ENCODE measurements at places on chromosomes 11 and 22.

DNA sequence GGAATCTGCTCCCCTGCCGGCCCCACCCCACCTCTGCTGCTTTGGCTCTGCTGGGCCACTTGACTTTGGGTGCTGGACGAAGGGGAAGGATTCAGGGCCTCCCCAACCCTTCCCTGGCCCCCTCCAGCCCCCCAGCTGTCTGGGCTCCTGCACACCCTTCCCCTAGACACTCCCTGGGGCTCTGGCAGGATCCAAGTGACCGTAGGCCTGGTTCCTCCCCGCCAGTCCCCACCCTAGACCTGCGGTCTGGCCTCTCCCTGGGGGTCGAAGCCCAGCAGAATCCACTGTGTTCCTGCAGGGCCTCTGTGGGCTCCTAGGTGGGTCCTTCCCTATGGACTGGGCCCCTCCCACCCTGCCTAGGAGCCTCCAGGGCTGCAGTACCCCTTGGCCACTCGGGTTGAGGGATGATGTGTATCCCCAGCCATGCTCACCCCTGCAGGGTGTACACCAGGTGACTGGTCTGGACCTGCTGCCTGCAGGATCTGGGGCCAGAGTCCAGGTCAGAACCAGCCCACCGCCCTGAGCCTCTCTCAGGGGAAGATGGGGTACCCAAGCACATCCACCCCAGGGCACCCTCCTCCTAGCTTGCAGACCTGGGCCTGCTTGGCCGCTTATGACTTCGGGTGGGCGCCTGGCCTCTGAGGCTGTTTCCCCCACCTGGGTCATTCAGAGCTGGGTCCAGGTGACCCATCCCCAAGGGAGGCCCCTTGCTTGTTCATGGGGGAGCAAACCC, 5.6 kb downstream of the PIM3 start:
- DNase-seq = no peak

GRCh38 chr11:131467645-131468394, 97.4 kb downstream of the NTM start:
- no peak for DNase-seq

DNA sequence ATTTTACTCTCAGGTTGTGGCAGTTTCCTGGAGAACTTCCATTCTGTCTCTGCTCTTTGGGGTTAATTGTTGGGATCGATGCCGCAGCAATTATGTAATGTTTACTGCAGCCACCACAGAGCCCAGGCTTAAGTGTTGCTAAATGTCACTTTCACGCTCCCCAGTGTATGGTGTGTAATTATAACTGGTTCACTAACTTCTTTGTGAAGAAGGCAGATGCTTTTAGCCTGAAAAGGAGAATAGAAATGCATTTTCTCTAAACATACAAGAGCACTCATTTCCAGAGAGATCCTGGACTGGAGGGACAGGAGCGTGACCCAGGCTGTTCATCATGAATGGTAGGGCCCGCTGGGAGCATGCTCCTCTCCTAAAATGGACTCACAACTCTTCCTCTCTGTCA, 132.2 kb upstream of the PLET1 start:
- DNase-seq = no peak

- peak; percentile 35 for DNase-seq
These were observed 12.2 kb upstream of the VPS37C start for GRCh38 chr11:61173456-61173855.

- no peak for DNase-seq
These were observed 13.1 kb downstream of the MGAT3 start for GRCh38 chr22:39469681-39470450.

GRCh38 chr22:19962246-19962908, 20.8 kb upstream of the TXNRD2 start:
- DNase-seq = peak; percentile 66
